ENCODE measurements at places on chromosomes 1 and 21.

GRCh38 chr1:15526021-15526489, 593 bp upstream of the DNAJC16 start:
- DNase-seq: no peak

DNA sequence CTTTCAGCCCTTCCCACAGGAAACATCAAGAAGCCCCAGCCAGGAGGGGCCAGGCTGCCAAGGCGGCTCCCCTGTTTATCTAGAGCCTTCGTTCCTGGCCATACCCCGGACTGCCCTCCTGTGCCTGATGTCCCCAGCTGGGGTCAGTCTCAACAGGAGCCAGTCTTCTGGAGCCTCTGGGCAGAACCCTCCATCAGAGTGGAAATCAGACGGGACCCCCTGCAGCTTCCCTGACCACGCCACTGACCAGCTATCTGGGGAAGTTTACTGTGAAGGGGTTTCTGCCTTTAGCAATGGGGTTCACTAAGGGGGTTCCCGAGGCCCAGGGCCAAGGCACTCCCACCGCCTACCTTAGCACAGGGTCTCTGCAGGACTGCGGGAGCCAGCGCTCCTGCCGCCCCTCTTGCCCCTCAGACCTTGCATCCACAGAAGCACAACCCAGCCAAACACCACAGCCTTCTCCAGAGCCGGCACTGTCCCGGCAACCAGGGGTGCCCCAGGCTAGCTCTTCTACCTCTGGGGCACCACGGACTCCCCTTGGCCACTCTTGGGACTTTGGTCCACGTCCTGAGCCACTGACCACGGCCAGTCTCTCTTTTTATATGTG, 3.5 kb upstream of the MTFR1L start:
- no peak for DNase-seq

DNA sequence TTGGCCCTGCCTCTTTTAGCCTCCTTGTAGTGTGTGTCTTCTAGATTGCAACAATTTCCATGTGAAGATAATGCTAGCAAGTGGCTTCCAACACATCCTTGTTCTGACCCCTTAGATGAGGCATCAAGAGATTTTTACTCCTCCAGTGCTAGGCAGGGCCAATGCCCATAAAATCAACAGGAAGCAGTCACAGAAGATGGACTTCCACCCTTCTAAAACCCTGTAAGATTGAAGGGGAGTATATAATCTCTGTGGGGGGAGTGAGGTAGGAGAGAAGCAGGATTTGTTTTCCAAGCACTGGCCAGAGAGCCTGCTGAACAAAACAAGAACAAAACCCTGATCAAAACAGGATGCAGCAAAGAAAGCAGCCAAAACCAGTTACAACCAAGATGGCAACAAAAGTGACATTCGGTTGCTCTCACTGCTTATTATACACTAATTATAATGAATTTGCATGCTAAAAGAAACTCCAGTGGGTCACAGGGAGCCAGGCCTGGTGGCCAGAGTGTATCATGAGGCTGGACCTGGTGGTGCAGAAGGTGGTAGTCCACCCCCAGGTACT, 12.1 kb downstream of the GON4L start:
- DNase-seq: no peak

DNA sequence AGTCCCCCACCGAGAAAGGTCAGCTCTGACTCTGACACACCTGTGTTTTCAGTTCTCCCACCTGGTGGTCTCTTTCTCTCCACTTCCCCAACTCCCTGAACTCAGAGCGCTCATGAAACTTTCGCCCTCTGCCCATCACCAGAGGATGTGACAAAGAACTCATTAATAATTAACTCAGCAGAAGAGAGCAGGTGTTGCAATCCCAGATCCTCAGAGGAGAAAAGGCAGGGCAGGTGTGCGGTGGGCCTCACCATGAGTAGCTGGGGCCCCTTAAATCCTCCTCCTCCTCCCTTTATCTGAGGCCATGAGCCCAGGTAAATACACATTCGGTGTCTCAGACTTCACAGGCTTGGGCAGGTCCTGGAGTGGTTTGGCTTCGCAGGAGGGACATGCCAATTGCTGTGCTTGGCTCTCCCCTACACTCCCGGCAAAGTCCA, 1.7 kb upstream of the LAMB3 start:
- no peak for DNase-seq

GRCh38 chr1:82225421-82226185, 424.9 kb downstream of the ADGRL2 start:
- no peak for DNase-seq

DNA sequence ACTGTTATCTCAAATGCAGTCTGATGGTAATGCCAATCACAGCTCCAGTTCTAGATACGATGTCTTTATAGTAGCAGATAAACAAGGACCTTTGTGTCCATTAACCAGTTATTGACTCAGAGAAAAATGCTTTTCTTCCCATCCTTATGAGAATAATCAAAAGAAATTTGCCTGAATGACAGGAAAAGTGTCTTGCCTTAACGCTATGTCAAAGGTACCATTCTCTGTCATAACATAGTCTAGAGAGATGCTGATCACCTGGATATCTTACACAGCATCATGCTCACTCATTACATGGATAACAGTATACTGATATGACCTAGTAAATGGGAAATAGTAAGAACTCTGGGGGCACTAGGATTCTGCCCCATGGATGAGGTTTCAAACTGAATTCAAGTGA, 151.7 kb upstream of the NEGR1 start:
- DNase-seq: no peak

DNA sequence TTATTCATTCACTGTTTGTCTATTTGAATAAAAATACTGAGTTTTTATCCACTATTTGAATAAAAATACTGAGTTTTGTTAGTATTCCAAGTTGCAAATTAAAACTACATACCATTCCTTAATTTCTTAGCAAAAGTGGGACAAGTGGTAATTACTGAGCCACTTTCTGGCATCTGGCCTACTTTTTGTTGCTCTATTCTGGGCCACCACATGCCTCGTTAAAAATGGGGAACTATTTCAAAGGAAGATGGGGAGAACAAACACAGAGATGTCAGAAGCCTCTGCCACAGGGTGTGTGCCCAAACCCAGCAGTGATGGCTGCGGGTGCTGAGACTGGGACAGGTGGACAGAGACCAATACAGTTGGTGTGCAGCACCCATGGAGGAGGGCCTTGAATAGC, 14.6 kb downstream of the PIGP start:
- no peak for DNase-seq

- no peak for DNase-seq
Observed at GRCh38 chr21:33267250-33267649, 1.1 kb downstream of the IL10RB start.

DNA sequence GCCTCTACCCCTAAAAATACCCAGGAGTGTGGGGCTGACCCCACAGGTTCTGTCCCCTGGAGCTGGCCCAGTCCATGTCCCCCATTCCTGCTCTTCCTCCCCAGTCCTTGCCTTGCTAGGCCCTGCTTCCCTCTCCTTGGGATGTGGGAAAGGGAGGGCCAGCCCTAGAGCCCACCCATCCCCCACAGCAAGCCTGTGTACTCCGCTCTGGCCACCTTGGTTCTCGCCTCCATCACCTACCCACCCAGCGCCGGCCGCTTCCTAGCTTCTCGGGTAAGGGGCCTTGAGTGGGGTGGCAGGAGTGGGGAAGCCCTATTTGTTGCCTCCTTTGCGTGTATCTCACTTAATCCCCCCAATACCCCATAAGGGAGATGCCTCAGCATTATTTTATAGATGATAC, 6.7 kb downstream of the CLCNKB start:
- no peak for DNase-seq

GRCh38 chr1:221392453-221392852, 349.4 kb downstream of the DUSP10 start:
- no peak for DNase-seq

DNA sequence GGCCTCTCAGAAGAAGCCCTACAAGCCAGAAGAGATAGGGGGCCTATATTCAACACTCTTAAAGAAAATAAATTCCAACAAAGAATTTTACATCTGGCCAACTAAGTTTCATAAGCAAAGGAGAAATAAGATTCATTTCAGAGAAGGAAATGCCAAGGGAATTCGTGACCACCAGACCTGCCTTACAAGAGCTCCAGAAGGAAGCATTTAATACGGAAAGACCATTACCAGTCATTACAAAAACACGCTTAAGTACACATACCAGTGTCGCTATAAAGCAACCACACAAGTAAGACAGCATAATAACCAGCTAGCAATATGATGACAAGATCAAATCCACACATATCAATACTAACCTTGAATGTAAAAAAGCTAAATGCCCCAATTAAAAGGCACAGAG, 704.9 kb upstream of the CHRM3 start:
- no peak for DNase-seq

GRCh38 chr1:87061742-87062156, 147.3 kb downstream of the HS2ST1 start:
- DNase-seq: no peak

DNA sequence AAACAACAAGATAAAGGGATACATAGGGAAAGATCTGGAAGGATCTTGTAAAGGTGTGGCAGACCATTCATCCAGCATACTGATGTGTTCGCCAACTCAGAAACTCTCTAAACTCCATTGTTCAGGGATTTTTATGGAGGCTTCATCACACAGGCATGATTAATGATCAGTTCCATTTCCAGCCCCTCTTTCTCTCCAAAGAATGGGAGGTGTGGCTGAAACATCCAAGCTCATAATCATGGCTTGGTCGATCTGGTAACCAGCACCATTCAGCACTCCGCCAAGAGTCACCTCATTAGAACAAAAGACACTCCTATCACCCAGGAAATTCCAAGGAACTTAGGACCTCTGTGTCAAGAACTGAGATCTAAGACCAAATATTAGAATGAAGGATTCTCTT, 180.6 kb upstream of the RNPC3 start:
- no peak for DNase-seq

DNA sequence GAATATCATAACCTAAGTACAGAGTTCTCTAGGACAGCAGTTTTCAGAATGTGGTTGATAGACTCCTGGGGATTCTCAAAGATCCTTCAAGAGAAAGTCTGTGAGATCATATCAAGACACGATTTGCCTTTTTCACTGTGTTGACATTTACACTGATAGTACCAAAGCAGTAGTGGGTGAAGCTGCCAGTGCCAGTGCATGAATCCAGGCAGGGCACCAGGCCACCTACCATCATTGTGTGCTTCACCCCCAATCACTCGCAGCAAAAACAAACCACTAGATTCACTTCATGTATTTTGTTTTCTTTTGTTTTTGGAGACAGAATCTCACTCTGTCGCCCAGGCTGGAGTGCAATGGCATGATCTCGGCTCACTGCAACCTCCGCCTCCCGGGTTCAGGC, 23.9 kb downstream of the DNAJC16 start:
- DNase-seq: no peak

DNA sequence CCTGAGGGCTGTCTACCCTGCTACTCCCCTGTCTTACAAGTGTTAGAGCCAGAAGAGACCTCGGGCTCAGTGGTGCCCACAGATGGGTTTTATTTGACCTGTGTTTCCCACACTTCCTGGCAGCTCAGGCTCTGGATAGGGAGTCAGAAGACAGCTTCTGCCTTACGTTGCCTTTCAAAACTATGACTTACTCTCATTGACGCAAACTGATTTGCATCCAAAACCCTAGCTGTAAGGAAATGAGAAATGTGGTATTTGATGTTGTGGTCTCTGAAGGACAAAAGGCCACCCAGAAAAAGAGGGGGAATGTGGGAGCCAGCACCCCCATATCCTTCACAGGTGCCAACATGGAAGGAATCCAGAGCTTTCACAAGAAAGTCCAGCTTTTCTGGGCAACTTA, 180.2 kb downstream of the ATG4C start:
- DNase-seq: no peak

DNA sequence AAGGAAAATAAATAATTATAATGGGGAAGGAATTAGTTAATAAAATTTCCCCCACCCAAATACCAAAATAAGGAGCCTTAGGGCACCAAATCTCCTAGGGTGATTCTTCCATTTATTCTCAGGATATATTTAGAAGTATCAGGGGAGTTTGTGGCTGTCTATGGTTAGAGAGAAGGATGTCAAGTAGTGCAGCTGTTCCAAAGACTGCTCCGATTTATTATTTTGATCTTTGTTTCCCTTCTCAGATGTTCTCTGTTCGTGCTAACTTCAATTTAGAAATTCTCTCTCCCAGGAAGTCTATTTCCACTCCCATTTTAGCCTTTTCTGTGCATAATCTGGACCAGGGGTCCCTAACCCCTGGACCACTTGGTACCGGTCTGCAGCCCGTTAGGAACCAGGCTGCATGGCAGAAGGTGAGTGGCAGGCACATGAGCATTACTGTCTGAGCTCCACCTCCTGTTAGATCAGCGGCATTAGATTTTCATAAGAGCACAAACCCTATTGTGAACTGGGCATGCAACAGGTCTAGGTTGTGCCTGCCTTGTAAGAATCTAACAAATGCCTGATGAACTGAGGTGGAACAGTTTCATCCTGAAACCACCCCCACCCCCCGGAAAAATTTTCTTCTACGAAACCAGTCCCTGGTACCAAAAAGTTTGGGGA, 9.3 kb upstream of the MAST2 start:
- DNase-seq: no peak

Data from amygdala (tissue), 56 donors.